ENCODE measurements at places on chromosomes 4 and X.

GRCh38 chrX:53526999-53527398 lies 92.8 kb upstream of the HSD17B10 start:
- no peak for DNase-seq

- DNase-seq: peak; percentile 83
Observed at GRCh38 chr4:33063241-33063640, 2343.1 kb downstream of the PCDH7 start.

DNA sequence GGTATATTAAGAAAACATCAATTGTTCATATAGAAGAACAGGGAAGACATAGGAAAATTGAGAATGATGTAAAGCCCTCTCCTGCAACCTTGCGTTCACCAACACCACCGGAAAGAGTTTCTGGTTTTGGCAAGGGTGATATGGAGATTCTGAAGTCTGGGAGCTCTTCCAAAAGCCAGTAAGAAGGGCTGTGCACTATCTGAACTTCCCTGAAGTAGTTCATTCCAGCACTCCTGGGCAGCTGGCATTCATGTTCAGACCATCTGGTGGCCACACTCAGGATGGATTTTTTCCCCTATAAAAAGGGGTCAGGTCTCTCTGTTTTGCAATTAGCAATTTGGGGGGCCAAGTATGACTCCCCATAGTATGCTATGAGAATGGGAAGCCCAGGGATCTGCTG lies 15.4 kb upstream of the TLR2 start:
- DNase-seq: no peak

GRCh38 chrX:147935156-147935758 lies 23.5 kb downstream of the FMR1 start:
- DNase-seq: no peak

DNA sequence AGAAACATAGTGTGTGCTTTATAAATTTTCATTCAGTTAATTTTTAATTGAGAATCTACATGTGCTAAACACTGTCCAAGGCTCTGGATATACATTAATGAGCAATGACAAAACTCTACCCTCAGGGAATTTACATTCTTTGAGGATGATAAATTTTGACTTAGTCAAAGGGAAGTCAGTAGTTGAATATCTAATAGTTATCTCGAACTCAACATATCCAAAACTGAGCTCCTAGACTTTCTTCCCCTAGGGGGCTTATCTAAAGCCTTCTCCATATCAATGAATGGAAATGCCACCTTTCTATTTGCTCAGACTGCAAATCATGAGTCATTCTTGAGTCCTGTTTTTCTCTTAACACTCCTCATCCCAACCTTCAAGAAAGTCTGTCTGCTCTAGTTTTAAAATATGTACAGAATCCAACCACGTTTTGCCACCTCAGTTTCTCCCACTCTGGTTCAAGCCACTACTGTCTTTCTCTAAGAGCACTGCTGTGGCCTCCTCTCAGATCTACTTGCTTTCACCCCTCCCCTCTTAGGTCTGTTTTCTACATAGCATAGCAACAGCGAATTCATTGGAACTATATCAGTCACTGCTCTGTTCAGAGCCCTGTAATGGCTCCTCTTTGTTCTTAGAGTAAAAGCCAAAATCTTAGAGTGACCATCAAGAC lies 9.5 kb downstream of the PARM1 start:
- DNase-seq: no peak

GRCh38 chrX:123859409-123859845 lies 426 bp upstream of the XIAP start:
- DNase-seq: no peak

DNA sequence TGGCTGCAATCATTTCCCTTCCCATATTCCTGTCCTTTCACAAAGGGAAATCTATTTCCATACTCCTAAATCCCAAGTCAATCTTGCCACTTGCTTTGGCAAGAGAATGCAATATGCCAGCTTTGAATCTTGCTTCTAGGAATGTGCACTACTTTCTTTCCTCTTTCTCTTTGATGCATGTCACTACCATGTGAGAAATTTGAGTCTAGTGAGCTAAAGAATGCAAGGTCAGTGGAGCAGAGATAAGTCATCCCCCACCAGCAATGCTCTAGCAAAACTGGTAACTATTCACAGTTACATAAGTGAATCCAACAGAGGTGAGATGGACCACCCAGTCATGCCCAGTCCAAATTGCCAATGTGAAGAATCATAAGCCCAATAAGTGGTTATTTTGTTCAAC lies 910.4 kb downstream of the RAB28 start:
- DNase-seq: no peak

GRCh38 chr4:167183036-167183435 lies 51.3 kb downstream of the SPOCK3 start:
- no peak for DNase-seq

GRCh38 chr4:25552580-25553271 lies 102.9 kb upstream of the SLC34A2 start:
- DNase-seq: no peak

- DNase-seq: peak; percentile 84
Observed at GRCh38 chr4:113394730-113395530, 345.5 kb downstream of the ANK2 start.

GRCh38 chrX:118239913-118240698 lies 105.8 kb upstream of the WDR44 start:
- no peak for DNase-seq

GRCh38 chrX:2533424-2533823 lies 32.6 kb upstream of the DHRSX start:
- DNase-seq: no peak

GRCh38 chr4:66840178-66840577 lies 705.1 kb downstream of the CENPC start:
- no peak for DNase-seq

GRCh38 chr4:125620066-125620860 lies 305.5 kb downstream of the FAT4 start:
- DNase-seq: peak; percentile 16

DNA sequence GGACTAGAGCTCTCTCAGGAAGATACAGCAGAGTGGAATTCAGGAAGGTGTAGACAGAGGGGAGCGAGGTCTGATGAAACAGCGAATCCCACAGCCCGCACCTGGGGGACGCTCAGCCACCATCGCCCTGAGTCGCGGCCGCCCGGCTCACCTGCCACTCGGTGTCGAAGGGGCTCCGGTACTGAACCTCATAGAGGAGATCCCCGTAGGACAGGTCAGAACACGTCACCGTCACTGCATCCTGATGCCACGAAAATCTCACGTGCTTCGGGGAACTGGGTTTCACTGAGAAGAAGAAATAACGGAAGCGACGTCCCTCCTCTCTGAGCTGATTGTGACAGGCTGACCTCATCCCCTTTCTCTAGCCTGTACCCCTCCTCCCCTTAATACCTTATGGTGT lies 10.2 kb downstream of the CRLF2 start:
- DNase-seq: no peak

- no peak for DNase-seq
Observed at GRCh38 chr4:120225527-120225926, 158.9 kb upstream of the MAD2L1 start.

DNA sequence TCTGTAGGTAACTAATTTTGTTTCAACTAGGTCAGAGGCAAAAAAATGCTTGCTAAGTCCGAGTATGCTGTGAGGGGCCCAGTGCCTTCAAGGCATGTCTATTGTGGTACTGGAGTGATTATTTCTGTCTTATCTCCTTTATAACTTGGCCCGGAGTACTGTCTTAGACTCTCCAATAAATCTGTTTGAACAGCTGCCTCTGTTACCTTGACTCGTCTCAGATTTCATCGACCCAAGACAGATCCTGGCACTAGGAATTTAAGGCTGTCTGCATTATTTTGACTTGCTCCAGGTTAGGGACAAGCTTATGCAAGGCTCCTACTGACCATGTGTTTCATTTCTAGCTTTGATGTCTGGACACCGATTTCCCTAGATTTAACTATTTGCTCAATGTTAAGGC lies 41.1 kb upstream of the NKAP start:
- no peak for DNase-seq

GRCh38 chr4:133154725-133155124 lies 5.6 kb downstream of the PCDH10 start:
- DNase-seq: peak; percentile 42

DNA sequence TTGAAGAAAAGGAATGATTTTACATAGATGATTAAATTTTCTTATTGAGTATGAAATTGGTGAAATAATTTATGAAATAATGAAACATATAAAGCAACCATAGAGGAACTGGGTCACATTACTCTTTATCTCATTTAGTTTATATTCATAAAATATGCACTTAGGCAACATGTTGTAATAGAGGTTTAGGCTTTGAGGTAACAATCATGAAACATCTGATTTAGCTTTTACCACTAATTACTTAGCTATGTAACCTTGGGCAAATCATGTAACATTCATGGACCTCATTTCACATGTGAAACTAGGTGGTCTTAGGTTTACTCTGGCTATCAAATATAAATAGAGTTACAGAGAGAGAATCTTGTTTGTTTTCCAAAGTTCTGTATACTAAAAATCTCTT lies 54.5 kb upstream of the SMARCA5 start:
- DNase-seq: no peak

- DNase-seq: no peak
Observed at GRCh38 chr4:154781983-154782293, 866 bp downstream of the RBM46 start.

GRCh38 chr4:182644683-182645050 lies 272.5 kb downstream of the DCTD start:
- peak; percentile 73 for DNase-seq

DNA sequence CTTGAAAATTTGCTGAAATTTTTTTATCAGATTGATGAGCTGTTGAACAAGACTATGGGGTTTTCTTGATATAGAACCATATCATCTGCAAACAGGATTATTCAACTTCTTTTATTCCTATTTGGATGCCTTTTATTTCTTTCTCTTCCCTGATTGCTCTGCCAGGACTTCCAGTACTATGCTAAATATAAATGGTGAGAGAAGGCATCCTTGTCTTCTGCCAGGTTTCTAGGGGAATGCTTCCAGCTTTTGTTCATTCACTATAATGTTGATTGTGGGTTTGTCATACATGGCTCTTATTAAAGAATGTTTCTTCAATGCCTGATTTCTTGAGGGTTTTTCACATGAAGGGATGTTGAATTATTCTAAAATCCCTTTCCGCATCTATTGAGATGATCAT lies 1139.5 kb downstream of the FAM133A start:
- no peak for DNase-seq

DNA sequence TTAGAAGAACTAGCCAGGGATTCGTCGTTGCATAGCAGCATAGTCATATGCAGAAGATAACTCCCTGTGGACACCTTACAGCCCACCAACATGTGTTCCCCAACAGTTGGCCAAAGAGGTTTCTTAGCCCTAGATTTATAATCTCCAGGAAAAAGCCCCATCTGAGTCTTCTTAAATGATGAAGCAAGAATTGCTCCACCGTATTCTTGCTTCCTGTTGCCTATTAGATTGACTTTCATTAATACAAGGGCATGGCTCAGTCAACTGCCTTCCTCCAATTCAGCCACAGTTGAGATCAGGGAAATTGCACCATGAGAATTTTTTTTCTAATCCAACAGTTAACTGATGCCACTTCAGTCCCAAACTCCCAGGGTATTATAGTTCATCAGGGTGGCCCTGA lies 5.2 kb upstream of the AFF2 start:
- DNase-seq: no peak

DNA sequence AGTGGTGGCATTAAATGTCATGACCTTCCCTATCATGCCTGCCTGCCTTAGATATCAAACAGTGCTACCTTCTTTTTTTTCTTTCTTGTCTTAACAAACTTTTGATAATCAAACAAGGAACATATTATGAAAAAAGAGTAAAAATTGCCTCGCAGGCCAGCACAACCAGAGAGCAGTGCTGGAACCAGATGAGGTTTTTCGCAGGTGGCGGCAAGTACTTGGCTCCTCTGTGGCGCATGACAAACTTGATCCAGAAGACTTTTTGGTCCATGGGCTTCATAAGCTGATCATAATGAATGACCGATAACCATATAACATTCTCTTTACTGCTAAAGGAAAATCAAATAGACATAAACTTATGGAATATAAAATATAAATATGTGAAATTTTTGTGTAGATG lies 61.8 kb downstream of the UGT2B10 start:
- no peak for DNase-seq

DNA sequence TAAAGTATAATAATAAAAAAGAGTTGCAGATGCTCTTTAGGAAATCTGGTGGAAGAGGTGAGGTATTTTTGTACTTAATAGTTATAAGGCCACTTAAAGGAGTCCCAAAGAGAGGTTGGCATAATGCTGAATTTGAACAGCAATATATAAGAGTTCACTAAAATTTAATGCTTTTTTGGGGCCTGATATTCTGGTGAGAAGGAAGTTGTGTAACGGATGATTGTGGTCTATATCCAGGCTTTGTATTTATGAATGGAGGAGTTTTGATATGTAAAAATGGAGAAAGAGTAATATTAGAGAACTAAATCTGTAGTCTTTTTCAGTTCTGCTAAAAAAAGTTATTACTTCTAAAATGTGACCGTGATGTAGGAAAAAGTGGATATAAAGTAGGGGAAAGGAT lies 20.4 kb downstream of the BMP2K start:
- DNase-seq: no peak

- DNase-seq: peak; percentile 53
Observed at GRCh38 chrX:19566359-19567222, 51.3 kb upstream of the MAP3K15 start.

- DNase-seq: peak; percentile 58
Observed at GRCh38 chr4:52560844-52561280, 98.2 kb downstream of the USP46 start.

- peak; percentile 63 for DNase-seq
Observed at GRCh38 chrX:48958635-48959094, 1.3 kb upstream of the OTUD5 start.

GRCh38 chr4:18756671-18757070 lies 735.1 kb upstream of the LCORL start:
- no peak for DNase-seq

DNA sequence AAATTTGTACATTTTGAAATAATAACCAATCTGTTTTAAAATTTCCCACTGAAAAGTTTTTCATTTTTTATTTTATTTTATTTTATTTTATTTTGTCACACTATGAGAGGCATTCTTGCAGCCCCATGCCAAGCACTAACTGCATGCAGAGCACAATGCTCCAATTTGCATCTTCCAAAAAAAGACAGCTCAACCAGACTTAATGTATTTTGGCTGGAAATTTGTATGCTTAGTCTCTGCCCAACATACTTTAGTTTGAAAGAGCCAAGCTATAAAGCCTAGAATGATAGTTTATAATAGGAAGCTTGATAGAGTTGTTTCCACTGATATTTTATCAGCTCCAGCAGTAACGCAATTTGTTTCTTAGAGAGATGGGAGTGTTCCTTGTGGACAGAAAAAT lies 235.5 kb downstream of the GALNTL6 start:
- no peak for DNase-seq

DNA sequence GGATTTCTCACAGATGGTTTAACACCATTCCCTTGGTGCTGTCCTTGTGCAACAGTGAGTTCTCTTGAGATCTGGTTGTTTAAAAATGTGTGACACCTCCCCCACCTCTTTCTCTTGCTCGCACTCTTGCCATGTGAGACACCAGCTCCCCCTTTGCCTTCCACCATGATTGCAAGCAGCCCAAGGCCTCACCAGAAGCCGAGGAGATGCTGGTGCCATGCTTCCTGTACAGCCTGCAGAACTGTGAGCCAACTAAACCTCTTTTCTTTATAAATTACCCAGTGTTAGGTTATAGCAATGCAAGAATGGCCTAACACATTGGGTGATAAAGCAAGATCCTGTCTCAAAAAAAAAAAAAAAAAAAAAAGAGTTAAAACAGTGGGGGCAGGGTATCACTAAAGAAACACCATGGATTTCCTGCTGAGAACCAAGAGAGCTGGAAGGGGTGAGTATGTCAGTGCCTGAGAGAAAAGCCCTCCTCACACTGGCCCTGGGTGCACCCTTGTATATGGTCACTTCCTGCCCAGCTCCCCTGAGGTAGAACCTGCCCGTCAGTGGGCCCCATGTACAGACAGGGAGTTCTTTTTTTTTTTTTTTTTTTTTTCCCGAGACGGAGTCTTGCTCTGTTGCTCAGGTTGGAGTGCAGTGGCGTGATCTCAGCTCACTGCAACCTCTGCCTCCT lies 46.4 kb downstream of the APOO start:
- no peak for DNase-seq
